ENCODE measurements at places on chromosomes 1 and 21.

DNA sequence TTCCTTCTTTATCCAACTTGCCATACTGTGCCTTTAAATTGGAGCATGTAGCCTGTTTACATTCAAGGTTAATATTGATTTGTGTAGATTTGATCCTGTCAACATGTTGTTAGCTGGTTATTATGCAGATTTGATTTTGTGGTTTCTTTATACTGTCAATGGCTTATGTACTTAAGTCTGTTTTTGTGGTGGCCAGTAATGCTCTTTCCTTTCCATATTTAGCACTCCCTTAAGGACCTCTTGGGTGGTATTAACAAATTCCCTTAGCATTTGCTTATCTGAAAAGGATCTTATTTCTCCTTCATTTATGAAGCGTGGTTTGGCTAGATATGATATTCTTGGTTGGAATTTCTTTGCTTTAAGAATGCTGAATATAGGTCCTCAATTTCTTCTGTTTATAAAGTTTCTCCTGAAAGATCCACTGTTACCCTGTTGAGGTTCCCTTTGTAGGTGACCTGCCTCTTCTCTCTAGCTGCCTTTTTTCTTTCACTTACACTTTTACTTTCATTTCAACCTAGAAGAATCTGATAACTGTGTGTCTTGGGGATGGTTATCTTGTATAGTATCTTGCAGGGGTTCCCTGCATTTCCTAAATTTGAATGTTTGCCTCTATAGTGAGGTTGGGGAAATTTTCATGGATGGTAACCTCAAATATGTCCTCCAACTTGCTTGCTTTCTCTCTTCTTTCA is 86.9 kb upstream of the NEGR1 start:
- no peak for DNase-seq

GRCh38 chr1:36258960-36259344 is 34.7 kb downstream of the THRAP3 start:
- DNase-seq, result no peak

DNA sequence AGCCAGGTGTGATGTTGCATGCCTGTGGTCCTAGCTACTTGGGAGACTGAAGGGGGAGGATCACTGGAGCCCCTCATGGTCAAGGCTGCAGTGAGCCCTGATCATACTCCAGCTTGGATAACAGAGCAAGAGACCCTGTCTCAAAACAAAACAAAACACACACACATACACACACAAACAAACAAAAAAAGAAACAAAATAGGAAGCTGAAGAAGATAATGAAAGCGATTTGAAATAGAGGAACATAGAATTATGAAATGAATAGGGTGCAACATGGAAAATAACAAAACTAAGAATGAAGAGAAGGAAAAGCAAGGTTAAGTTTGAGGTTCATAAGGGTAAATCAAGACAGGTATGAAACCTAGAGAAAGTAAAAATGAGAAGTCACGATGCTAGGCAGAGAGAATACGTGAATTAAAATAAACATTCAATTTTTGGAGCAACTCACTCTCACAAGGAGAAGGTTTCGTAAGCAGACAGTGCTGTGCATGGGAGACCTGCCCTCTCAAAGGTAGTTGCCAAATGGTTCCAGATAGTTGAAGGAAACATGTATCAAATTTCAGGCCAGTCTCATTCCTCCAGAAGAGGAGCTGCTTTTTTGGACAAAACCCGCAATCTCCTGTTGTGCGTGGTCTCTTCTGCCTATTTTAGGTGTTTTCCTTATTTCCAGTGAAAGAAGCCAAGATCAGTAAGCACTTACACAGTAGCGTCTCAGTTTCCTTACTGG is 3.3 kb downstream of the CD46 start:
- DNase-seq, result no peak

DNA sequence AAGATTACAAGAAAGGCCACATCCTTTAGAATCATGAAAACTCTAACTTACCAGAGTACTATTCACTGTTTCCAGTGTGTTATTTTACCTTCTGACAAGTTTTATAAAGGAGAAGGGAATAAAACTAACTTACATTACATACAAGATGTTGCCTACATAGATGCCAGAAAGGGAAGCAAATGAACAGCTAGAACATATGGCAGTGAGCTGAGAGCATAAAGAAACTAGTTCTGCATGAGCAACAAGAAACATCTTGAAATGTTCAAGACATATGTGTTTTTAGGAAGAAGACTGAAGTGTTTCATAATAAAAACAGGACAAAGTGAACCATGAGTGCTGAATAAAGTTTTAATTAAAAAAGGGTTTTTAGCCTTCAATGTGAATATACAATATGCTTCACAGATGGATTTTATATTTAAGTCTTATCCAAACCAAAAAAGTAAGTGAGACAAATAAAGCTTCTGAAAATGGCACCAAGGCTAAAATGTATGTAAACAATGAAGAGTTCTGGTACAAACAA is 39.4 kb downstream of the SLC5A9 start:
- no peak for DNase-seq

DNA sequence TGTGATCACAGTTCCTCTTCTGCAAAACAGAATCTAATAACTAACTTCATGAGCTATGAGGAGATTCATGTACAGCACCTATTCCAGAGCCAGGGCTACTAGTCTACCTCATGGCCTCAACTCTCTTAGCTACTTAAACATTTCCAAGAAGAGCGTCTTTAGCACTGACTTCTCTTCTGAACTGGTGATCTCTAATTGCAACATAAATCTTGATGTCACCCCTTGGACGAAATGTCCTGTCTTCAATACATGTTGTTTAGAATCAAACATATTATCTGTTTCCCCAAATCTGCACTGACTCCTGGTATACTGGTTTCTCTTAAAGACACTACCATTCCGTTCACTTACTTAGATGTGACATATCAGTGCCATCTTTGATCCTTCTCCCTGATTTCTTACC is 88.2 kb downstream of the GRIK1 start:
- no peak for DNase-seq

- no peak for DNase-seq
Observed at GRCh38 chr1:94719926-94720793, 100.0 kb upstream of the SLC44A3 start.

DNA sequence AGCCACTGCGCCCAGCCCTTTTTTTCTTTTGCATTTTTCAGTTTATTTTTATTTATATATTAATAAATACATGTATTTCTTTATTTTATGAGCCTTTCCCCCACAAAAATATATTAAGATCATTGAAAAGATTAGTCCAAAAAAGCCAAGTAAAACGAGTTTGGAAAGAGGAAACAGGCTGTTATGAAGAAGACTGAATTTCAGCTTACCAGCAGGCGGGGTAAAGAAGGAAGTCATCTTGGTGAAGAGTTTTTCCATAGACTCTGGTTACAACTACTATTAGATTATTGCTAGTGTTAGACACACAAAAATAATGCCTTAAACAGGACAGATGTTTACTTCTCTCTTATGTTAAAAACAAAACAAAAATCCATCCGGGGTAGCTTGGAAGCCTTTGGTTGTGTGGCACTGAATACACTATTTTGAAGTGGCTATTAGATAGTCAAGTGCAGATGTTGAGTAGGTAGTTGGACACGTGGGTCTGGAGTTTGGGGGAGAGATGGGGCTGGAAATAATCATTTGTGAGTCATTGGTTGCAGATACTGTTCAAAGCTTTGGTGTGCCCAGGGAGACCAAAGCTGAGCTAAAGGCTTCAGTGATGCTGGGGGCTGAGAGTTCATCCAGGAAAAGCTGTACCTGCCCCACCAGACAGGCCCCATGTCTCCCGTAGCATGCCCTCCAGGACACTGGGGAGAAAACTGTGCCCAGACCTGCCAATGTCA is 8.7 kb upstream of the LRRC71 start:
- DNase-seq, result no peak

DNA sequence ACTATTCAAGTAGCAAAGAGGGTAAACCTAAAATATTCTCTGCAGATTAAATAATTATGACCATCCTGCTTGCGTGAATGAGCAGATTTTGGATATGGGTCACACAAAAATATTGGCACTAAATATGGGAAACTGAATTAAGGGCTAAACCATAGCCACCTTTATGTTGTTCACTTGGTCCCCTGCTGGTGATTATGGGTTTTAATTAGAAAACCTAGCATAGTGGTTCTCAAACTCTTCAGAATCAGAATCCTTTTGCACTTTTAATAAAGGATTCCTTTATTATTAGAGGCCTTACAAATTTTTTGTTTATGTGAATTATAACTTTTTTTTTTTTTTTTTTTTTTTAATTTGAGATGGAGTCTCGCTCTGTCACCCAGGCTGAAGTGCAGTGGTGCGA is 38.5 kb upstream of the ZNHIT6 start:
- no peak for DNase-seq

DNA sequence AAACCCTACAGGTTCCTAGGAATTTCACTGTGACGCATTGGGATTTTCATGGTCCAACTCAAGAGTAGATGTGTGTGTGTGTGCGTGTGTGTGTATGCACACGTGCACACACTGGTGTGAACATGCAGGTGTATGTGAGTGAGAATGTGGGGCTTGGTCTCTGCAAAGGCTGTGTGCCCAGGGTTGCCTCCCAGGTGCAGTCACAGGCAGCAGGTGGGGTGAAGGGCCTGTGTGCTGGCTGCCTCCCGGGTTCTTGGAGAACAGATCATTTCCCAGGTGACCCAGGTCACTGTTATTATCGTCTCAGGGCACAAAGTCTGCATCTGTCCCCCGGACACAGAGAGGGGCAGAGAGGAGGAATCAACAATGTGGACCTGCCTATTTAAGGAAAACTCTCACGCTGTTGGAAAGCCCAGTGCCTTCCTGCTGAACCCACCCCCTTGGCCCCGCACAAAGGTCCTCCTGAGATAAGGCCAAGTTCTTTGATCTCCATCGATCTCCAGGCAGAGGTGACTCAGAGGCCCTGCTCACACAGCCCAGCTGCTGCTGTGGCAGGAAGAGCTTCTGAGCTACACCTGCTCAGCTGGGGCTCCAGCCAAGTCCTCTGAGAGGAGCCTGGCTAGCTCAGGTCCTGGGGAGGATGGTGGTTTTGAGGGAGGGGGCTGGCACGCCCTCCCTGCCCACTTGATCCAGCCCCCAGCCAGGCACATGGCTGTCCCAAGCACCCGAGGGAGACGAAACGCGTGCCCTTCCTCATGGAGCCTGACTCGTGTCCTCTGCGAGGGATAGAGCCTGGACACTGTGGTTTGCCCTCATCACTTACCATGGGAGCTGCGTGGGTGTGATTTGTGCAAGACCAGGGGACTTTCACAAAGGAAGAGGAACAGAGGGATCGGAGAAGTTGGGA is 134.0 kb upstream of the ARHGEF16 start:
- DNase-seq, result no peak

DNA sequence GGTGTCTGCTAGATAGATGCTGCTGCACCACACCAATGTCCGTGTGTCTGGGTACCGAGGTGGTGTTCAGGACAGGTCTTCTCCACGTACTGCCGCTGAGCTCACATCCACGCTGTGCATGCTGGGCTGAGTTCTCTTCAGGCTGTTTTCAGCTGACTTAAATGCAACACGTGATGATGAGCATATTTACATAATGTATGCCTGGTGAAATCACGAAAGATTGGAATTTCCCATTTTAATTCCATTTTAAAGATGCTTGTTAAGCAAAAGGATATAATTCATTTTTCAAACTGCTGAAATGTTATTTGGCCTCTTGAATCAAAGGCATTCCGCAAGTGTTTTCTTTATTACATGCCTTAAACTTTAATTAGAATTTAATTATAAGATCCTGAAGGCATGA is 107.9 kb downstream of the FGGY start:
- no peak for DNase-seq

GRCh38 chr1:85319491-85319890 is 43.1 kb upstream of the BCL10 start:
- DNase-seq, result no peak

DNA sequence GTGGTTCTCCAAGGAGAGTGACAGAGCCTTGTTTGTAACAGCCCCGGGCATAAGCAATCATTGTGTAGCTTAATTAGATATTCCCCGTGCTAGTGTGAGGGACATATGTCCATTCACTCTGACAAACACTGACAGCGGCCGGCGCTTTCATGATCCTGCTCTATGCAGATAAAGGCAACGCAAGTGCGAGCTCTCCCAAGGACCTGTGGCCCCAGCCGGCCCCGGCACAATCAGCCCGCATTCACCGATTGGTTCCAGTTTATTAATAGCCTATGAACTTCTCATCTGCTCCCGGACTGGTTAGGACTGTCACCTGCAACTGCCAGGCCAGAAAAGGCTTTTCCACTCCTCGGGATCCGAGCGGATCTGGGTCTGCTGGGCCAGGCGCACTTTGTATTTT is 18.0 kb upstream of the OLIG1 start:
- DNase-seq, result no peak

DNA sequence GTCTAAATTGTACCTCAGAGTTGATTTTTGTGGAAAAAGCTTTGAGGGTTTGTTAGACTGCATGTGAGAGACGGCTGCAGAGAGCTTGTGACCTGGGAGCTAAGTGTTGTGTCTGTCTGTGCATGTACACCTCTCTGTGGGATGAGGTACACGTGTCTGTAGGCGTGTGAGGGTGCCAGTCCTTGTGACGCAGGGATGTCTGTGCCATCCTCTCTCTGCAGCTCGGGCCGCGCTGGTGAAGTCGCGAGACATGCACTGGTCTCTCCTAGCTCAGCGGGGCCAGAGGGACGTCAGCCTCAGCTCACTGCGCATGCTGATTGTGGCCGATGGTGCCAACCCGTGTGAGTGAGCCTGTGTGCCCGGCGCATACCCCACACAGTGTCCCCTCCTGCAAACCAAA is 66.6 kb downstream of the S100B start:
- no peak for DNase-seq

DNA sequence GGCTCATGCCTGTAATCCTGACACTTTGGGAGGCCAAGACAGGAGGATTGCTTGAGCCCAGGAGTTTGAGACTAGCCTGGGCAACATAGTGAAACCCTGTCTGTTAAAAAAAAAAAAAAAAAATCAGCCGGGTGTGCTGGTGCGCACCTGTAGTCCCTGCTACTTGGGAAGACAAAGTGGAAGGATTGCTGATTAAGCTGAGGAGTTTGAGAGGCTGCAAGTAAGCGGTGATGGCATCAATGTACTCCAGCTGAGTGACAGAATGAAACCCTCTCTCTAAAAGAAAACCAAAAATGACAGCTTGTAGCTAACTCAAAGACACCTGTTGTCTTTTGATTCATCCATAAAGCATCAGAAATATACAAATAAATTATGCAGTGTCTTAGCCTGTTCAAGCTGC is 31.8 kb downstream of the SIPA1L2 start:
- DNase-seq, result no peak

DNA sequence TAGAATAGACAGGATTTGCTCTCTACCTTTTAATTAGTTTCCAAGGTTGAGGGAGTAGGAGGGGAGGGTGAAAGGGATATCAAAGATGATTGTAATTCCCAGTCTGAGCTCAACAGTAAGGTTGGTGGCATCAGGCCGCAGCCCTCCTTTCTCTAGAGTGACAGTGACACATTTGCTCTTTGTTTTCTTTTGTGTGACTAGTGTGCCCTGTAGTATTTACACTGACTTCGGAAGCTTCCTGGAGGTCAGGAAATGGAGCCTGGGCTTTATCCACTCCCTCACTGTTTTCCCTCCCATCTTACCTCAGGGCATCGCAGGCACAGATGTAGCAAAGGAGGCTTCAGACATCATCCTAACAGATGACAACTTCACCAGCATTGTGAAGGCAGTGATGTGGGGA is 44.7 kb upstream of the LAX1 start:
- no peak for DNase-seq

- no peak for DNase-seq
Observed at GRCh38 chr1:99745061-99745460, 21.4 kb downstream of the FRRS1 start.

- no peak for DNase-seq
Observed at GRCh38 chr1:197913495-197914276, 3.5 kb upstream of the LHX9 start.

Measured in stimulated activated CD8-positive, alpha-beta memory T cell treated with anti-CD3 and anti-CD28 coated beads, Interleukin-12 subunit alpha, Interleukin-12 subunit beta, amount 100 ng/mL, for 4 hours (primary cell).